NCI-H345 (cell line): ENCODE measurements at places on chromosomes 7 and 10.

GRCh38 chr7:26987338-26987737, 108.5 kb downstream of the HOXA1 start:
- no peak for DNase-seq

DNA sequence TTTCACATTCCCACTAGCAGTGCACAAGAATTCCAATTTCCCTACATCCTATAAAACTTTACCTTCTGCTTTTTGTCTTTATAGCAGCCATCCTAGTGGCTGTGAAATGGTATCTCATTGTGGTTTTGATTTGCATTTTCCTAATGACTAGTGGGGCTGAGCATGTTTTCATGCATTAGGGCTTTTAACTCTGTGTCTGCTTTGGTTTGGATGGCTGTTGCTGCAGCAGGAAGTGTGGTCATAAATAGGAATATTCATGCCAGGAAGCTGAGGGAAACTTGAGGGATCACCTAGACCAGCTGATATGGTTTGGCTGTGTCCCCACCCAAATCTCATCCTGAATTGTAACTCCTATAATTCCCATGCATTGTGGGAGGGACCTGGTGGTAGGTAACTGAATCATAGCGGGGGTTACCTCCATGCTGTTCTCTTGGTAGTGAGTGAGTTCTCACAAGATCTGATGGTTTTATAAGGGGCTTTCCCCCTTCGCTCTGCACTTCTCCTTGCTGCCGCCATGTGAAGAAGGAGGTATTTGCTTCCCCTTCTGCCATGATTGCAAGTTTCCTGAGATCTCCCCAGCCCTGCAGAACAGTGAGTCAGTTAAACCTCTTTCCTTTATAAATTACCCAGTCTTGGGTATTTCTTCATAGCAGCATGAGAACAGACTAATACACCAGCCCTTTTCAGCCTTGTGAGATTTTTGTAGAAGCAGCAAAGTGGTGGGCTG, 181.8 kb upstream of the PITRM1 start:
- no peak for DNase-seq

- peak; percentile 53 for DNase-seq
These were observed 177.6 kb downstream of the GNAI1 start for GRCh38 chr7:80312139-80312661.

DNA sequence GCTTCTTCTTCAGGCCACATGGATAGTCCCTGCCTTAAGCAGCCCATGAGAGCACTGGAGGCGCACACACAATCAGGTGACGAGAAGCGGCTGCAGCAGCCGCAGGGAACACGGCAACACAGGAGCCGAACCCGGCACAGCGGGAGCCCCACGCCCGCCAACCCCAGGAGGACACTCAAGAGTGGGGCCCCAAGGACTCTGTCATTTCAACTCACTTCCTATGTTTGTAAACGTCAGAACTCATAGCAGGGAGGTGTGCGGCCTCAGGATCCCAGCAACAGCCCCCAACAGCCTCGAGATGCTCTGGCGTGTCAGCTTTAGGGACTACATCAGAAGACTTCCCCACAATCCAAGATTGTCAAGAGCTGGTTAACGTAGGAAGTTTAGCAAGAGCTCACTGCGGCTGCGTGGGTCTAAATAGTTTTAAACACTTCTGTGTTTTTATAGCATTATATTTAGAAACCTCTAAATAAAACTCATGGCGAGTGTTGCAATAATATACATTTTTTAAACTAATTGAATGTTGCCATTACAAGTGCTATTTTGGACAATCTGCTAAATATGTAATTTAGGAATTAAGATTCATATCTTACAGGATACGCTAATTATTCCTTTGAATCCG, 123.4 kb downstream of the MAD1L1 start:
- DNase-seq, result no peak

GRCh38 chr7:11788568-11788967, 43.4 kb downstream of the THSD7A start:
- DNase-seq, result no peak

GRCh38 chr7:121744877-121745276, 128.1 kb upstream of the PTPRZ1 start:
- no peak for DNase-seq

- DNase-seq, result no peak
These were observed 109.0 kb downstream of the CCNY start for GRCh38 chr10:35445150-35445884.

GRCh38 chr7:95101422-95101821, 194.0 kb downstream of the PPP1R9A start:
- DNase-seq, result no peak

DNA sequence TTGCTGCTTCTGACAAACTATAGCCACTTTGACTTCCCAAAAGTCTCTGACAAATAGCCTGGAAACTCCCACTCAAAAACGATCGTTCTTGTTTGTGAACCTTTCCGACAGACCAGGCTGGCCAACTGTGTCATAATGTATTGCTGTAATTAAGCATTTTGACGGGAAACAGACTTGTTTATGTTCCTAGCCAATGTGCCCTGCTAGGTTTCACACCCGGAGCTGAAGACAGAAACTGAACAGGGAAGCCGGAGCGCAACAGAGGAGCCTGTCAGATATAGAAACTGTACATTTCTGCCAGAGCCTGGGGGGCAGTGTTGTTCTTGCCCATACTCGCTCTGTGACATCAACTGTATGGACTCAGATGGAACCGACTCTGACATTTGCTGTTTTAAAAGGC, 55.3 kb upstream of the C7orf33 start:
- DNase-seq, result no peak

GRCh38 chr10:129520440-129521080, 53.5 kb downstream of the MGMT start:
- DNase-seq, result peak; percentile 59

- no peak for DNase-seq
These were observed 58.6 kb downstream of the PDGFA start for GRCh38 chr7:461117-461452.

GRCh38 chr7:120547605-120548004, 274.6 kb downstream of the KCND2 start:
- DNase-seq, result no peak

DNA sequence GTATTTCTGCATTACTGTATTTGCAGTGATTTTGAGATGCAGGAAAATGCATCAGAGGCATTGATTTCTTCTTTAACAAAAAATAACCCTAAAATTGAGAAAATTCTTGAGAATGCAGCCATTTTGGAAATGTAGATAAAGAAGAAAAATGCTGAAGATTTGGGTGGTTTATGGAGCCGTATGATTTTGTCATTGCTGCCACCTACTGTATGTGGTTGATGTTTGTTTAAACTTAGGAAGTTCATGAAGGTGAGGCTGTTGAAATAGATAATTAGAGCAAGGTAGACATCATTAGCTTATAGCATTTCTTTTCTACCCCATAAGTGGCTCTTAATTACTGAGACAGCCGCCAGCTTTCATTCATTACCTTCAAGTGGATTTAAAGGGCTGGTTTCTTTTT, 92.1 kb upstream of the SAMD8 start:
- DNase-seq, result peak; percentile 24

DNA sequence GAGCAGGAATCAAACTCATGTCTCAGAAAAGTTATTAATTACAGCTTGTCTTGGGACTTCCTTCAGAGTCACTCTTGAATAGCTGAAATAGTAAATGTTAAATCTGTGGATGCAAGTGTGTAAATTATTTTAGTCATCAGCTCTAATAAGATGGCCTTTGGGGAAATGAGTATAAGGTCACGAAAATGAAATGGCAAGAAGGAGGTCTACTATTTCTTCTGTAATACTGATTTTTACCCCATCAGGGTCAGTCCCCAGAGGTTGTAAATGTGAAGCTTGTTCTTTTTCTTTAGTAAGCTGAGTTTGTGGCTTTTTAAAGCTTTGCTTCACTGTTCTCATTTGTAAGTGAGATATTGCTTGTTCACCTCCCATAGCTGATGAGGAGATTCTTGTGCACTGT, 63.9 kb downstream of the GBF1 start:
- no peak for DNase-seq

DNA sequence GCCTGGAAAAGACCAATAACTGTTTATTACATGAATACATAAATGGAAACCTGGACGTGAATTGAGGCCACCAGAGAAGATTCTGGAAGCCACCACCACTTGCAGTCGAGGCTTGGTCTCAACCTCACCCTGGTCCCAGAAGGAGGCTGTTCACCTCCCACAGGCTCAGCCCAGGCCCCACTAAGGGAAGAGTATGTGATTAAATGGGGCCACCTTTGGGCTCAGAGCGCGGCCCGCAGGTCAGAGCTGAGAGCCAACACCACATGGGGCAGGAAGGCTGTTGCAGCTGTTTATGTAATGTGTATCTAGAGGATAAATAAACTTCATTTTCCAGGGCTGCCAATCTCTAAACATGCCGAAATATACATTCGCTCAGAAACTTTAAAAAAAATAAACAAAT, 17.6 kb upstream of the FGFR2 start:
- no peak for DNase-seq

DNA sequence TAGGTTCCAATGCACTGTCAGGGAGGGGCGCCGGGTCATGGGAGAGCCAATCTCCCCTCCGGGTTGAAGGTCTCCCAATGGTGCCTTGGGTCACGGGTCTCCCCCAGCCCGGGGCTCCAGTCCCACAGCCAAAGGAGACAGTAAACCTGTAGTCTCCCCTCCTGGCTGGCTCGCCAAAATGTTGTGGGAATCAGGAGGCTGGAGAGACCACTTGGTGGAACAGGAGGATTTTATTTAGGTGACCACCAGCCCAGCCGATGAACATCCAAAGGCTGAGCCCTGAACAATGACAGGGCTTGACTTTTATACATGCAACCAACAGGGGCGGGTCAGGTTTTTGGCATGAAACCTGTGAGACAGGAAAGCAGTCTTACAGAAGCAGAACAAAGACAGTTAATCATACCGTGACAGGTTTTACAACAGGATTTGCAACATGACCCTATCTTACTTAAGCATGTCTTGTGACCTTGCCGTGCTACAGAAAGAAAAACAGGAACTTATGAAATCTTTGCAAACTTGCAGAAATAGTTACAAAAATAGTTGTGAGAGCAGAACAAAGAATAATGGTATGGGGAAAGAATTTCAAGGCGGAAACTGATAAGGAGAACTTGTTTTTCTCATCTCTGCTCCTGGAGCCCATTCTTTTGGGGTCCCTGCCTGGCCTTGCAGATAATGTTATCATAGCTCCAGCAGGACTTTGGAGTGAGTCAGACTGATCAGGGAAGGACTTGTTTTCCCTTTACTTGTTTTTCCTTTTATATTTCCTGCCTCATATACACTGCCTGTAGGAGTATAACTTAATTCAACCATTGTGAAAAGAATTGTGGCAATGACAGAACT, 7.1 kb downstream of the ERV3-1 start:
- DNase-seq, result no peak

GRCh38 chr10:5550621-5551530, 26.1 kb downstream of the CALML3 start:
- no peak for DNase-seq

DNA sequence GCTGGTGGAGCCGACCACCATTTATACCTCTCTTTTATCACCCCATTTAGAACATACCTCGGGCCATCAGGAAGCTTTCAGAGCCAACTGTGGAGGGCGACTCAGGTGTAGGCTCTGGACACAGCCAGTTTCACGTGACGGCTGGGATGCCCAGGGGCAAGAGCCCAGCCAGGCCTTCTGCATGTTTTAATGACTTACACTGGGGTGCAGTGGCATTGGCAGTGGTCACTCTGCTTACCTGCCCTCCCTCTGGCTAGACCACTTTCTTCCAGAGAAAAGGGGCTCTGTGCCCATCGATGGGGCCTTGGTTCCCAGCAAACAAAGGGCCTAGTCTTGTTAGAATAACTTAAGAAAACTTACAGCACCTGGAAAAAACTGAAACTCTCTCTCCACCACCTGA, 50.0 kb downstream of the PNLIPRP2 start:
- DNase-seq, result no peak

GRCh38 chr10:29702273-29703164, 67.7 kb upstream of the SVIL start:
- DNase-seq, result no peak

DNA sequence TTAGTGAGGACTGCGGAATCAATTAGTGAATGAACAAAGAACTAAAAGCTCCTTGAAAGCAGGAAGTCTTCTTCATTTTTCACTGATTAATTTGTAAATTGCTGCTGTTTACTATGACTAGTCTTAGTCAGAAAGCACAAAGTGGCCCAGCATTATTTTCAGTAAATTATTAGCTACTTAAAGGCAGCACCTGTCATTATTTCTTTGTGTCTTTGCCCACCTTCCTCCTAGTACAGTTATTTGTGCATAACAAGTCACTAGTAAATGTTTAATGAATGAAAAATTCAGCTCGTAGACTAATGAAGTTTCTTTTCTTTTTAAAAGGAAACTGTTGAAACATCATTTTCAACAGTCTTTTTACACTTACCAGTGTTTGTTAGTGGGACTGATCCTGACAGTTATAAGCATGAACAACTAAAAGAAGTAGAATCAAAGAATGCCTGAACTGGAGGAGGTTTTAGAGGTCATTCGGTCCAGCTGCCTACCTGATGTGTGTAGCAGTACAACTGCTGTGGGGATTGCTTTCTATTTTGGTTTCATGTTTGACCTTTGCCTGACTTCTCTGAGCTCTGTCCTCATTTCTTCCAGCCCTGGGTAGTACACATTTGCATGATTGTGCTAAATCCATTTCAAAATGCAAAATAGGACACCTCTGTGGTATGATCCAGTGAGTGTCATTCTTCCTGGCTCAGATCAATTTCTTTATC, 140.0 kb upstream of the PHYHIPL start:
- DNase-seq, result no peak

GRCh38 chr7:100887516-100888290, 1.8 kb downstream of the UFSP1 start:
- DNase-seq, result no peak

DNA sequence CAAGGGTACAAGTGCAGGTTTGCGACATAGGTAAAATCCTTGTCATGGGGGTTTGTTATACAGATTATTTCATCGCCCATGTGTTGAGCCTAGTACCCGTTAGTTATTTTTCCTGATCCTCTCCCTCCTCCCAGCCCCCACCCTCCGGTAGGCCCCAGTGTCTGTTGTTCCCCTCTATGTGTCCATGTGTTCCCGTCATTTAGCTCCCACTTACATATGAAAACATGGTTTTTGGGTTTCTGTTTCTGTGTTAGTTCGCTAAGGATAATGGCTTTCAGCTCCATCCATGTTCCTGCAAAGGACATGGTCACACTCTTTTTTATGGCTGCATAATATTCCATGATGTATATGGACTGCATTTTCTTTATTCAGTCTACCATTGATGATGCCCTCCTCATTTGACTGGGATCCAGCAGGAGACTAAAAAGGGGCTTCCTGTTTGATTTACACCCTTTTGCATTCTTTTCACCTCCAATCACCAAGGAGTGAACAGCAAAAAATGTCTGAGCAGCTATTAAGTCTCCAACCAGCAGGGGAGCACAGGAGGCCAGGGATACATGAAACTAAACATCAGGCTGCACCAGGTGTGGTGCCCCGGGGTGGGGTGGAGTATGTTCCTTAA, 188.2 kb downstream of the SKIDA1 start:
- no peak for DNase-seq

GRCh38 chr7:43612128-43612527, 29.2 kb downstream of the STK17A start:
- no peak for DNase-seq

GRCh38 chr10:100531761-100532160, 2.1 kb upstream of the NDUFB8 start:
- DNase-seq, result no peak

GRCh38 chr7:17500736-17501135, 202.3 kb downstream of the AHR start:
- DNase-seq, result no peak
